ENCODE measurements at places on chromosomes 12 and 14.
A peak's percentile ranks its signal among the peaks of the same experiment; 100 is the strongest.

GRCh38 chr14:100348253-100348729, 25.2 kb downstream of the SLC25A47 start:
- no peak for DNase-seq

DNA sequence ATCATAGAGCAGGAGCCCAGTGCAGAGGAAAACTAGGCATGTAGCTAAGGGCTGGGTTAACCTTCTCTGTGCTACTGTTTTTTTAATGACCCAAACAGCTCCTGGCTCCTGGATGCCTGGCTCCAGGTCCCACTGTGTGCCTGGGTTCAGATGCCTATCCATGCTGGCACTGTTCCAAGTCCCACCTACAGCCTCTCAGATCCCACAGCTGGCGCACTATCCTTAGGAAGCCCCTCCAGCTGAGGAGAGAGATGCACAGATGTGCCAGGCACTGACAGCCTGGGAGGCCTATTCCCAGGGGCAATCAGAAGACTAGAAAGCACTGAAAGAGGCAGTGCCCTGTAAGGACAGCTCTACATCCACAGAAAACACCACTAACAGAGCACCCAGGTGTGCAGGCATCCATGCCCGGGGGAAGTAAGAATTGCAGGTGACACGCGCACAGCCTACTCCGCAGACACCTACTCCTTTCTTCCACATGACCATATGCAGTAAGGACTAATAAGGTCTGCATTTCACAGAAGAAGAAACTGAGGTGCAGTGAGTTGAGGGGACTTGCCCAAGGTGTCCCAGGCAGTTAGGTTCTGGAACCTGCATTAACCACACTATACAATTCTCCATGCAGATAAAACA, 51.2 kb downstream of the PITPNM2 start:
- DNase-seq = no peak

GRCh38 chr14:85573406-85573805, 43.5 kb downstream of the FLRT2 start:
- DNase-seq = no peak

DNA sequence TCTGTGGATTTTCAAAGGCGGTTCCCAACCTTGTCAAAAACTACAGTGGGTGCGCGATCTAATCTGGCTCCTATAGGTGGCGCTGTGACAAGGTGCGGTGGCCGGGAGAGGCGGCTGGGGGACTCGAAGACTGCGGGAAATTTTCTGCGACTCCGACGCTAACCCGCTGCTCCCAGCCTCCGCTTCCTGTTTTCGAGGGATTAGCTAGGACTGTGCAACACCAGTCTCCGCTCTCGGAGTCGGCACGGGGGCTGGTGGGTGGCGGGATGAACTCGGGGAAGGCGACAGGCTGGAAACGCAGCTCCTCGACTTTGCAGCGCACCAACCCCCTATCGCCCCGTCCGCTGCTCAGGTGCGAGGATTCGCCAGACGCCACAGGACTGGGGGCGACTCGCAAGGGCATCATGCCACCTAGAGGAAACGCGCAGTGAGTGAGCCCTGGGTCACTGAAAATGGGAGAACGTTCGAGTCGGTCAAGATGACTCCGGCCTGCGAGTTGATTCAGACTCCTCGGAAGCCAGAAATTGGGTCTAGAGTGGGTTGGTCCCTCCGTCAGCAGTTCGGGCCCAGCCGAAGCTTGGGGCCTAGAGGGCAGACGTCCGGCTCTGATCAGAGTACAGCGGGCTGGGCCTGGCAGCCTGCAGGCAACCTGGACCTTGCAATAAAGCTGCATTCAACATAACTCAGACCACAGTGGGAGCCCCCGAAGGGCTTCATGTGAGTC, 5.5 kb upstream of the PAX9 start:
- DNase-seq = peak; percentile 57

GRCh38 chr12:6963016-6963731, 7.3 kb downstream of the PHB2 start:
- DNase-seq = peak; percentile 77
